ENCODE measurements at places on chromosomes 4 and X.

GRCh38 chrX:138995458-138995857 lies 283.9 kb upstream of the FGF13 start:
- no peak for DNase-seq

DNA sequence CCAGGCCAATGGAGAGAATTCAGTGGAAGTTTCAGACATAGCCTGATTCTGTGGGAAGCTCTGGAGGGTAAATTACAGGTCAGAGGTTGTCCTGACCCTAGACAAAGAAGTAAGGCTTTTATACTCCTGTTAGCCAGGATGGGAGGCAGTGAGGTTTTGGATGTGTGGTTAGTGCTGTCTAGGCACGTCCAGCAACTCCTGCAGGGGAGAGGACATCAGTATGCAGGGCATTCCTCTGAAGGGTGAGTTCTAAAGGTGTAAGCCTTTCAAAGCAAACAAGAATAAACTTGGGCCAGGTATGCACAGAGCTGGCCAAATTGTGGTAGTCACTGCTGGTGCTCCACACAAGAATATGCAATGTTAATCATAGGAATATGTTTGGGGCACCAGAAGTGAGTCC lies 562.5 kb downstream of the CCSER1 start:
- DNase-seq = no peak

GRCh38 chrX:55127692-55128091 lies 38.9 kb downstream of the PAGE2 start:
- DNase-seq = no peak

DNA sequence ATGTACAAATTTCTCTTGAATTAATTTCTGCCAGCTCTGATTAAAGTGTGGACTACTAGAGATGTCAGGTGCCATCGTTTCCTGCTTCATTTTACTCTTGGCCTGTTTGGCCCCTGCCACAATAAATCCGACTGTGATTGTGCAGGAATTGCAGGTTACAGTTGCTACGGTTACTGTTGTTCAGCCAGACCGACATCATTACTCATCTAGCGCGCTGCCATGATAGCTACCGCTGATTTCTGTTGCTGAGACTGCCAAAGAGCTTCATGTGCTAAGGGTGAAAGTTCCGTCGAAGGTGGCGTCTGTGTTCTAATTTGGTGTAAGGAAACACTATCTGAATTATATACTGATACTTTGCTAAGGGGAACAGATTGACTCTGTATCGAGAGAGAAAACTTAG lies 22.1 kb downstream of the SLIT2 start:
- DNase-seq = no peak

DNA sequence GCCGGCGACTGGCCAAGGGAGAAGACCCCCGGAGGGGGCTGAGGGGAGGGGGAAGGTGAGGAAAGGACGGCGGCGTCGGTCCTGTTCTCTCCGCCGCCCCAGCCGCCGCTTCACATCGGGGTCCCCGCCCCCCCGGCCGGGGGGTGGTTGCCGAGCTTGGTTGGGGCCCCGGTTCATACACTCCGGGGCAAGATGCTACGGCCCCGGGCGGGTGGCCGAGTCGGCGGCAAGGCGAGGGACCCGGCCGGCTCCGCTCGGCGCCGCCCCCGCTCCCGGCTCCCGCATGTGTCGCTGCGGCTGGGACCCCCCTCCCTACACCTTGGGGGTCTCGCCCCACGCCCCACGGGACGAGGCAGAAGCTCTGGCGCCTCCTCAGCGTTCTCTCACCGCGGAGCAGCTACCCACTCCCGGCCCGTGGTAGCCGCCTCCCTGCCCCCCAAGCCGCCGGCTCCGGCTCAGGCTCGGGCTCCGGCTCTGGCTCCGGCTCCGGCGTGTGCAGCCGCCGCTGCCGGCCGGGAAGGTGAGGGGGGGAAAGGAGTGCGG lies 461 bp downstream of the FBXW7 start:
- DNase-seq = no peak

DNA sequence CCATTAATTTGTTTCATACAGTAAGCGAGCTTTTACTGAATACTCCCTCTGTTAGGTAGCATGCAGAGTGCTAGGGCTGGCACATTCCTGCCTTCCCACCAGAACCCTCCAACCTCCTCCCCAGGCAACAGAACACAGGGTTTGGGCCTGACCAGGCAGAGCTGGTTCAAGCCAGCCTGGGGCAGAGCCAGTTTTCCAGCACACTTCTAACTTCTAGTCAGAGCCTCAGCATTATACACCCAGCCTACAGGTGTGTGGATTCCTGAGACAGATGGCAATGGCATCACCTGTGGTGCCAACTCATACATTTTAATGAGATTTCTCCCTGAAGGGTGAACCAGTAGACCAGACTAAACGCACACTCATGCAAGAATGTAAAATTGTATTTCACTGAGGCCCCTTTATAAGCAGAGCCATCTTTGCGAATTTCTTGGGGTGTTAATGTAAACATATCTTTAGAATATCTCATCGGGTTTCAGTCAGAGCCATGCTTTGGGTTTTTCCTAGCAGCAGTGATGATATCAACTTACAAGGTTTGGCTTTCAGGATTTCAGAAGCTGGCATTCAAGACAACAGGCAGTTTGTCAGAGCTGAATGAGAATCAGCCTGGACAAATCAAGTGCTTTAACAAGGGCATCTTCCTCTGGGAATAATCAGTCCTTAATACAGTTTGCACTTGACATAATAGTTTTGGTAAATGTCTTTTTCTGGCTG lies 92.0 kb downstream of the GATB start:
- no peak for DNase-seq

- no peak for DNase-seq
Measured at GRCh38 chr4:82588771-82589270, 27.0 kb upstream of the TMEM150C start.

- DNase-seq = no peak
Measured at GRCh38 chr4:69843932-69844331, 16.0 kb downstream of the SULT1E1 start.
